ENCODE measurements at places on chromosomes 7 and 10. TPM values are rescaled to one million over a fixed set of nuclear protein-coding genes. Genes with fewer than 3 reads are reported as not detected.

Gene CPA1
- polyA plus RNA-seq: 0.71 TPM

Gene OPN4
- polyA plus RNA-seq: 0.13 TPM

Gene RTKN2
- 0.06 TPM for polyA plus RNA-seq

Gene GIMAP2
- 10.1 TPM for polyA plus RNA-seq

Gene CYP26A1
- polyA plus RNA-seq: not detected

Gene ANKRD1
- 0.04 TPM for polyA plus RNA-seq

Gene COL17A1
- polyA plus RNA-seq: 9.3 TPM

Gene SLC26A4
- polyA plus RNA-seq: 0.37 TPM

Gene SEMA3E
- polyA plus RNA-seq: 12.6 TPM

Gene PRTFDC1
- 14.6 TPM for polyA plus RNA-seq

Gene ZNF722
- polyA plus RNA-seq: not detected

Gene TRIM73
- polyA plus RNA-seq: 3.1 TPM

Gene SDK1
- 9.8 TPM for polyA plus RNA-seq

Gene PRKCQ
- polyA plus RNA-seq: 0.49 TPM

Gene PLXNA4
- 1.6 TPM for polyA plus RNA-seq

Gene OR2A5
- not detected for polyA plus RNA-seq

Gene DRGX
- 0.04 TPM for polyA plus RNA-seq

Gene POU6F2
- polyA plus RNA-seq: 2.1 TPM

Gene IGF2BP3
- 0.27 TPM for polyA plus RNA-seq

Gene SOSTDC1
- 2.3 TPM for polyA plus RNA-seq

Gene SMKR1
- polyA plus RNA-seq: not detected

Gene NPC1L1
- polyA plus RNA-seq: 0.25 TPM

Gene LDB3
- 8.2 TPM for polyA plus RNA-seq
